ENCODE measurements at places on chromosomes 13 and 19.

GRCh38 chr13:30866677-30867076, 39.4 kb upstream of the MEDAG start:
- no peak for DNase-seq

DNA sequence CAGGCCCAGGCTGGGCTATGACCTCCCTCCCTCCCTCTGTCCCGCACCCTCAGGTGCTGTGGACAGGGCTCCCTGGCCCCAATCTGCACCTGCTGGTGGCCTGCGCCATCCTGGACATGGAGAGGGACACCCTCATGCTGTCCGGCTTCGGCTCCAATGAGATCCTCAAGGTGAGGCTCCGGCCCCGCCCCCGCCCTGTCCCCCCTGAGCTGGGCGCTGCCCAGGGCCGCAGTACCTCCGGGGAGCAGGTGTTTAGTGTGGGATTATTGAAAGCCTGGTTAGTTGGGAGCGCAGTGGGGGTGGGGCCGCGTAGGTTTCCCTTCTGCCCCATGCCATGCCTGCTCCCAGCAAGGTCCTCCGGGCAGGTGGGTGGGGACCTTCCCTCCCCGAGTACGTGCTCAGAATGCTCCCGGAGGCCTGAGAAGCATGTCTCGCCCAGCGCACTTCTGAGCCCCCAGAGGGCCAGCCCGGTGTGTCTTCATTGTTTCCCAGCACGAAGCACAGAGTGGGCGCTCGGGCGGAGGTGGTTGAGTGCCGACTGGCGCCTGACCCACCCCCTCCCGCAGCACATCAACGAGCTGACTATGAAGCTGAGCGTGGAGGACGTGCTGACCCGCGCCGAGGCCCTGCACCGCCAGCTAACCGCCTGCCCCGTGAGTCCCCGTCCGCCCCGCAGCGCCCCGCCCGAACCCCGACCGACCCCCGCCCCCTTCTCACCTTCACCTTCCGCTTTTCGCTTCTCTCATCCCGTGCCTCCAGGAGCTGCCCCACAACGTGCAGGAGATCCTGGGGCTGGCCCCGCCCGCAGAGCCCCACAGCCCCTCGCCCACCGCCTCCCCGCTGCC, 8.8 kb downstream of the IL4I1 start:
- DNase-seq: no peak

- no peak for DNase-seq
These were observed 47.9 kb upstream of the ZNRF4 start for GRCh38 chr19:5407356-5407755.

DNA sequence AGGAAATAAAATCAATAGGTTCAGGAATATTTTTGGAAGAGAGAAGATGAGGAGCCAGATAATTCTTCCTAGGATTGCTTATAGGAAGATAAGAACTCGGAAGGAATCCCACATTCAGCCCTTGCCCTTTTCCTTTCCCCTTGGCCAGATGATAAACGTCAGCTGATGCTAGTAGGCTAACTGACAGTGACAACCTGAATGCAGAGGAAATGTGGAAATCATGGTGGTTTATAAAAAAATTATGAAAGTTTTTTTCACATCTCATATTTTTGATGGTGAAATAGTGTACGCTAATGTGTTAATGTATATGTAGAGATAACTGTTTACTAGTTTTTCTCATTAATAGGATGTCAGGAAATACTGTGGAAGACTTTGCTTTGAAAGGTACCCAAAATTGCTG, 56.9 kb downstream of the EDNRB start:
- DNase-seq: no peak

- peak; percentile 33 for DNase-seq
These were observed at the start of gene AKAP11 for GRCh38 chr13:42272115-42272803. Gene AKAP11, plus strand, starts transcription at chr13:42272152. Its CDS starts 14,197 bp downstream, at chr13:42286349.

GRCh38 chr13:31957772-31958171, 73.8 kb upstream of the FRY start:
- no peak for DNase-seq

Measured in activated CD4-positive, alpha-beta T cell treated with anti-CD3 and anti-CD28 coated beads, Interleukin-2, Interleukin-4, amounts not matched to agents 100 ng/mL and 50 ng/mL, durations not matched to agents 16 hours and 8 hours (primary cell).